Nasal cavity respiratory epithelium epithelial cell of viscerocranial mucosa (primary cell): ENCODE measurements at places on chromosomes 5 and 9. TPM values are rescaled to one million over a fixed set of nuclear protein-coding genes. Genes with fewer than 3 reads are reported as not detected.

MTAP gene
- 51.9 and 81.4 TPM in 2 replicates for total RNA-seq

MYOT gene
- total RNA-seq, result not detected in 2 replicates

RANBP3L gene
- total RNA-seq, result not detected in 2 replicates

ACOT12 gene
- total RNA-seq, result 0.07 TPM in 1 of 2 replicates, not detected in the other

PLPP7 gene
- total RNA-seq, result under 0.01 TPM in 1 of 2 replicates, not detected in the other

ATOSB gene
- 17.4 and 28.3 TPM in 2 replicates for total RNA-seq

PCDHB14 gene
- 0.34 and 1.7 TPM in 2 replicates for total RNA-seq

COL5A1 gene
- under 0.01 and 0.57 TPM in 2 replicates for total RNA-seq

FKTN gene
- total RNA-seq, result 24.6 and 34.8 TPM in 2 replicates

TNPO1 gene
- total RNA-seq, result 366 and 406 TPM in 2 replicates

RASGRF2 gene
- total RNA-seq, result 0.71 and 1.0 TPM in 2 replicates

HNRNPK gene
- 554 and 588 TPM in 2 replicates for total RNA-seq

C5orf47 gene
- under 0.01 and 0.07 TPM in 2 replicates for total RNA-seq

GADD45G gene
- total RNA-seq, result 0.43 TPM in 1 of 2 replicates, not detected in the other

ARSK gene
- 9.9 and 13.9 TPM in 2 replicates for total RNA-seq

FCHSD1 gene
- total RNA-seq, result 11.3 and 14.8 TPM in 2 replicates

PPIC gene
- total RNA-seq, result 40.7 and 70.0 TPM in 2 replicates

OR13J1 gene
- not detected in 2 replicates for total RNA-seq

ROR2 gene
- under 0.01 and 1.1 TPM in 2 replicates for total RNA-seq

SHISAL2B gene
- total RNA-seq, result not detected in 2 replicates

GNA14 gene
- not detected in 2 replicates for total RNA-seq

SPINK13 gene
- not detected in 2 replicates for total RNA-seq

MEGF9 gene
- total RNA-seq, result 9.2 and 22.9 TPM in 2 replicates

NAA35 gene
- 32.2 and 36.2 TPM in 2 replicates for total RNA-seq

GPX8 gene
- total RNA-seq, result 11.6 and 35.5 TPM in 2 replicates

CARTPT gene
- total RNA-seq, result not detected in 2 replicates

FOXD4L6 gene
- under 0.01 TPM in 1 of 2 replicates, not detected in the other for total RNA-seq

F2RL2 gene
- total RNA-seq, result not detected in 2 replicates

NOXA1 gene
- 0.68 and 3.3 TPM in 2 replicates for total RNA-seq

UBE2R2 gene
- 13.0 and 34.5 TPM in 2 replicates for total RNA-seq

SOHLH1 gene
- not detected in 2 replicates for total RNA-seq

PCDHGB1 gene
- total RNA-seq, result 0.34 and 1.6 TPM in 2 replicates

PCDHGA7 gene
- under 0.01 and 1.8 TPM in 2 replicates for total RNA-seq

RFESD gene
- 2.4 and 3.8 TPM in 2 replicates for total RNA-seq

PCDHGA11 gene
- 2.1 and 5.3 TPM in 2 replicates for total RNA-seq

GPR151 gene
- not detected in 2 replicates for total RNA-seq

ARID3C gene
- total RNA-seq, result 0.34 and 0.50 TPM in 2 replicates

PCDHGC5 gene
- total RNA-seq, result 0.34 and 1.1 TPM in 2 replicates
